ENCODE measurements at places on chromosomes 1 and 21. TPM values are rescaled to one million over a fixed set of nuclear protein-coding genes. Genes with fewer than 3 reads are reported as not detected.
A peak's percentile ranks its signal among the peaks of the same experiment; 100 is the strongest.

The A3GALT2 gene
- total RNA-seq = not detected

The SPATA1 gene
- 0.98 TPM for total RNA-seq

The TMIGD3 gene
- not detected for total RNA-seq

The BLACAT1 gene
- 0.17 TPM for total RNA-seq

The PTPN22 gene
- 64.1 TPM for total RNA-seq

The KRTAP10-2 gene
- not detected for total RNA-seq

The RNF186 gene
- not detected for total RNA-seq

The NLRP3 gene
- total RNA-seq = 0.16 TPM

The NBL1 gene
- total RNA-seq = 51.7 TPM

DNA sequence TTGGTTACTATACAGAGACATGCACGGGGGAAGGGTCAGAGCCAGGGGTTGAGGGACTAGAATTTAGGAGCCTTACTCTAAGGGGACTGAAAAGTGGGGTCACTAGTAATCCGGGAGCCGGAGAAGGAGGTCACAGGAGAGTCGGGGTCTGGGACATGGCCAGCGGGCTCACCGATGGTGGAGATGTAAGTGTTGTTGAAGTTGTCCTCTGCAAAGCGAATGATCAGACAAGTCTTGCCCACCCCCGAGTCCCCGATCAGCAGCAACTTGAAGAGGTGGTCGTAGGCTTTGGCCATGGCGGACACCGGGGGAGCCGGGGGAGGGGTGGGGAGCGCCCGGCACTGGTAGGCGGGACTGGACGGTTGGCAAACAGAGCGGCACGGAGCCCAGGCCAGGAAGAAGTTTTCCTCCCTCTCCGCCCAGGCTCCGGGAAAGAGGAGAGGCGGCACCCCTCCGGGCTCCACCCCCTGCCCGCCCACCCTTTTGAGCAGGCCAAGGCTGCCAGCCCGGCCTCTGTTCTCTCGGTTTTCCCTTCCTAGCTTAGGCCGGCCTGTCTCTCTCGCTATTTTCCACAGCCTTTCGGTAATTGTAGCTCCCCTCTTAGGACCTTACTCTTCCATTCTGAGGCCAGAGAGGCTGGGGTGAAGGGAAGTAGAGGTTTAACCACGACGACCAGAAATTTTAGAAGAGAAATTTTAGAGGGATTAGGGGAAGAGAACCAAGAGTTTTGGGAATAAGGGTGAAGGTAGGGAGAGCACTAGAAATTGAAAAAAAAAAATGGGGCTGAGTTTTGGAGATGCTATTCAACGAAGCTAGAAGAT, at the start of gene RAB13:
Gene RAB13 (minus strand): TSS at position 399 of the 821 bp plus-strand sequence. CDS start 103 bp downstream, at position 296.
- peak within 1 kb of the TSS; percentile 91 for H3K27ac ChIP-seq
- H3K27me3 ChIP-seq = no peaks in the 10 kb centered on the region
- H3K4me1 ChIP-seq = peaks cover 31% of the 10 kb centered on the region
- DNase-seq = no peak
- H3K4me3 ChIP-seq = peak within 1 kb of the TSS; percentile 77
- H3K36me3 ChIP-seq = peaks cover 7% of the 10 kb centered on the region

- H3K36me3 ChIP-seq = no peaks in the 10 kb centered on the region
- no peaks in the 10 kb centered on the region for H3K4me1 ChIP-seq
- H3K27me3 ChIP-seq = peaks cover 13% of the 10 kb centered on the region
- no peak overlapping the region for H3K4me3 ChIP-seq
Observed at GRCh38 chr1:38193040-38193439, 146.4 kb upstream of the POU3F1 start.

DNA sequence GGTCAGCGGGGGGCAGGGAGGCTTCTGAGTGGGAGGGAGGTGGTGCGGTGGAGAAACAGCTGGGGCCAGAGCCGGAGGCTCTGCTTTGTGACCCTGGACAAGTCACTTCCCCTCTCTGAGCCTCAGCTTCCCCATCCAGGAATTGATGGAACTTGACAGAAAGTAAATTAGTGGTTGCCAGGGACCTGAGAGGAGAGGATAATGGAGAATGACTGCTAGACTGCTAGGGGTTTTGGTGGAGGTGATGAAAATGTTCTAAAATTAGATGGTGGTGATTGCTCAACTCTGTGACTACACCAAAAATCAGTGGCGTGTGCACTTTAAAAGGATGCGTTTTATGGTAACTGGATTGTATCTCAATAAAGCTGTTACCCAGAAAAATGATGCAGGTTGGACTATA, 100.9 kb downstream of the ARHGEF10L start:
- H3K4me3 ChIP-seq = no peak overlapping the region
- no peaks in the 10 kb centered on the region for H3K27me3 ChIP-seq
- DNase-seq = no peak
- H3K36me3 ChIP-seq = no peaks in the 10 kb centered on the region
- no peak overlapping the region for H3K27ac ChIP-seq

- H3K27me3 ChIP-seq = peaks cover 12% of the 10 kb centered on the region
- peaks cover 57% of the 10 kb centered on the region for H3K4me1 ChIP-seq
- peak; percentile 64 for DNase-seq
- H3K4me3 ChIP-seq = peak overlapping the region; percentile 59
- peak overlapping the region; percentile 83 for H3K27ac ChIP-seq
Observed at GRCh38 chr1:29708796-29709703, 472.7 kb downstream of the PTPRU start.

- H3K27ac ChIP-seq = peak overlapping the region; percentile 75
- H3K4me3 ChIP-seq = no peak overlapping the region
- H3K36me3 ChIP-seq = peaks cover 29% of the 10 kb centered on the region
- peak; percentile 65 for DNase-seq
- H3K4me1 ChIP-seq = peaks cover 36% of the 10 kb centered on the region
- H3K27me3 ChIP-seq = no peaks in the 10 kb centered on the region
Observed at GRCh38 chr1:45334308-45335245, 5.4 kb upstream of the TOE1 start.

GRCh38 chr21:34801519-34802132, 132.8 kb downstream of the CLIC6 start:
- peaks cover 24% of the 10 kb centered on the region for H3K4me1 ChIP-seq
- no peak overlapping the region for H3K27ac ChIP-seq
- H3K4me3 ChIP-seq = no peak overlapping the region

DNA sequence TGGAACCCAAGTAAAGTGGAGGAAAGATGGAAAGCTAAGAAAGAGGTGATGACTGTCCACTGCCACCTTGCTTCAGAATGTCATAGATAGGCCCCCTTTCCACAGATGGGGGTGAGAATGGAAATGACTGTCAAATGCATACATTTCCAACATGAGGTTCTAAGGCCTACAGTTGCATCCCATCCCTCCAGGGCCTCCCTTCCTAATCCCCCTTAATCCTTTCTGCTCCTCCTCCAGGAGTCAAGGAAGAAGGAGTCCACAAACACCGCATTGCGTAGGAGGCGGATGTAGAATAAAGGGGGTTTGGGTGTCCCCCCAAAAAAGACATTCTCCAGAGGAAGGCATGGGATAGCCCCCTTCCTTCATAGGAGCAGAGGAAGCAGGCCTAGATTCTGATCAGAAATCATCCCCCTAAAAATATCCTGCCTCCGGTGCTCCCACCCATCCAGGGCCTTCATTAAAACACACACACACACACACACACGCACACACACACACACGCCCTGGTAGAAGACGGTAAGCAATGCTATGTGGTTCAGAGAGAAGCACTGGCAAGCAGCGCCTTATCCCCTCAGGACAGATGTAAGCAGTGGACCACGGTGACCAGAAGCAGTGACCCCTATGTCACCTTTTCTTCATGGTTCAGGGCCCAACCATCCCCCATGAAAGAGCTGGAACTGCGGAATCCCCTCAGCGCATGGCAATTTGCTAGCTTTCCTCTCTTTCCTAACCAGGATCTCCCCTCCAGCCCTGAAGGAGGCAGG, 2.0 kb downstream of the SV2A start:
- H3K36me3 ChIP-seq = peaks cover 21% of the 10 kb centered on the region
- no peaks in the 10 kb centered on the region for H3K27me3 ChIP-seq
- H3K4me3 ChIP-seq = peak overlapping the region; percentile 92
- peak overlapping the region; percentile 84 for H3K27ac ChIP-seq
- DNase-seq = no peak
- H3K4me1 ChIP-seq = peaks cover 47% of the 10 kb centered on the region

- H3K27ac ChIP-seq = no peak overlapping the region
- H3K27me3 ChIP-seq = peaks cover 11% of the 10 kb centered on the region
- H3K36me3 ChIP-seq = no peaks in the 10 kb centered on the region
- no peak overlapping the region for H3K4me3 ChIP-seq
- peak; percentile 57 for DNase-seq
Observed at GRCh38 chr1:186187601-186188000, 187.5 kb downstream of the TPR start.

- no peak for DNase-seq
- H3K27ac ChIP-seq = no peak overlapping the region
- no peaks in the 10 kb centered on the region for H3K36me3 ChIP-seq
- peaks cover 18% of the 10 kb centered on the region for H3K27me3 ChIP-seq
- H3K4me1 ChIP-seq = no peaks in the 10 kb centered on the region
Observed at GRCh38 chr1:159152031-159152430, 19.4 kb upstream of the CADM3 start.

- DNase-seq = no peak
- H3K36me3 ChIP-seq = no peaks in the 10 kb centered on the region
- H3K4me3 ChIP-seq = no peak overlapping the region
- no peaks in the 10 kb centered on the region for H3K4me1 ChIP-seq
- H3K27me3 ChIP-seq = no peaks in the 10 kb centered on the region
- H3K27ac ChIP-seq = no peak overlapping the region
Observed at GRCh38 chr21:16250273-16250672, 520.5 kb downstream of the USP25 start.

Measured in activated CD4-positive, alpha-beta T cell treated with anti-CD3 and anti-CD28 coated beads, Interleukin-2, amount 10 ng/mL, durations not matched to agents 24 days and 14 days (primary cell).